NCI-H1092 (cell line): ENCODE measurements at places on chromosomes 7 and 10.

GRCh38 chr10:7651853-7652470 lies 14.8 kb downstream of the ITIH5 start:
- no peak for DNase-seq

GRCh38 chr7:108236681-108237415 lies 106.7 kb upstream of the LAMB4 start:
- DNase-seq, result no peak

GRCh38 chr7:45242261-45242660 lies 84.7 kb downstream of the RAMP3 start:
- DNase-seq, result no peak

GRCh38 chr10:131032329-131033165 lies 279.0 kb downstream of the TCERG1L start:
- DNase-seq, result no peak

GRCh38 chr10:7715515-7715914 lies 12.4 kb downstream of the ITIH2 start:
- DNase-seq, result no peak
